ENCODE measurements at places on chromosomes 6 and 20.

- DNase-seq: no peak
These were observed 36.6 kb downstream of the MGME1 start for GRCh38 chr20:18005170-18005989.

GRCh38 chr6:167233490-167233889 lies 57.6 kb upstream of the UNC93A start:
- no peak for DNase-seq

GRCh38 chr6:149755300-149756260 lies 6.0 kb downstream of the PCMT1 start:
- no peak for DNase-seq

GRCh38 chr6:15585760-15586214 lies 77.0 kb downstream of the DTNBP1 start:
- DNase-seq: no peak

- DNase-seq: peak; percentile 64
These were observed at the start of gene BPI for GRCh38 chr20:38303908-38304379. Gene BPI, plus strand, starts transcription at chr20:38304156. Its CDS starts 68 bp downstream, at chr20:38304224.
